ENCODE measurements at places on chromosomes 7 and 10.

- no peak for DNase-seq
Observed at GRCh38 chr10:51620131-51620530, 79.3 kb downstream of the CSTF2T start.

DNA sequence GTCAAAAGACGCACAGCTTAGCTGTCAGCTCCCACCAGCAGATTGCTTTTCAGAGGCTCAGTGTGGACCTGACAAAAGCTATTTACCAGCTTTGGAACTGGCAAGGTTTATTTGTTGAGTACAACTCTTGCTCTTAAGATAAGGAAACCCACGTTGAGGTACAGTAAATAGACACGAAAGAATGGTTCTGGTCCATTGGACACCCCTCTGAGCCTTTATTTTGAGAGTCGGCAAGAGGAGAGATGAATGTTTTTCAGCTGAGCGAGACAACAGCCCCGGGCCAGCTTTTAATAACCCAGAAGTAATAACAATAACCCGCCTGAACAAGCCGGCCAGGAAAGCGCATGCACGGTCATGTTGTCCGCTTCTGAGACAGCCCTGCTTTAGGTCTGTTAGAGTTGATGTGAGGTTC, 49.0 kb downstream of the WNT2 start:
- DNase-seq: no peak

DNA sequence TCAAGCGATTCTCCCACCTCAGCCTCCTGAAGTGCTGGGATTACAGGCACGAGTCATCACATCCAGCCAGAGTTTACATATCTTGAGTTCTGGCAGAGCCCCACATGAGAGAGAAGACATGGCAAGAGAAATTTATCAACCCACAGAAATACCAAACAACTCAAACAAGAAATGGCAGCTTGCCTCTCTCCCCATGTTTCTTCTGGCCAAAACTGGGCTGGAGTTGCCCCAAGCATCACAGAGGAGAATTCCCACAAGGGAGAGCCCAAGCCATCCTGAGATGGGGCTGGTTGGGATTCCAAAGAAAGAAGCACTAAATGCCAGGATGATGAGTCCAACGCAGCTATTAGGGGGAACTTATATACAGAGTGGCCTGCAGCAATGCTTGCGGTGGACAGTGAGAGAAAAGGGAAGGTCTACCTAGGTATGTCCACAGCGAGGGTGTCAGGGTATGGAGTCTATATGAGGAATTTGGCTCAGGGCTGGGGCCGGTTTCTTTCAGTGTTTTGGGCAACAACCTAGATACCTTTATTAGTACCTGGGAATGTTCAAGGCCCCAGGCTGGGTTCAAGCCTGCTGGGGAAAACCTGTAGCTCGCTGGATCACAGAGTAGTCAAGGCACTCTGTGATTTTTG, 14.5 kb upstream of the PAX4 start:
- no peak for DNase-seq

DNA sequence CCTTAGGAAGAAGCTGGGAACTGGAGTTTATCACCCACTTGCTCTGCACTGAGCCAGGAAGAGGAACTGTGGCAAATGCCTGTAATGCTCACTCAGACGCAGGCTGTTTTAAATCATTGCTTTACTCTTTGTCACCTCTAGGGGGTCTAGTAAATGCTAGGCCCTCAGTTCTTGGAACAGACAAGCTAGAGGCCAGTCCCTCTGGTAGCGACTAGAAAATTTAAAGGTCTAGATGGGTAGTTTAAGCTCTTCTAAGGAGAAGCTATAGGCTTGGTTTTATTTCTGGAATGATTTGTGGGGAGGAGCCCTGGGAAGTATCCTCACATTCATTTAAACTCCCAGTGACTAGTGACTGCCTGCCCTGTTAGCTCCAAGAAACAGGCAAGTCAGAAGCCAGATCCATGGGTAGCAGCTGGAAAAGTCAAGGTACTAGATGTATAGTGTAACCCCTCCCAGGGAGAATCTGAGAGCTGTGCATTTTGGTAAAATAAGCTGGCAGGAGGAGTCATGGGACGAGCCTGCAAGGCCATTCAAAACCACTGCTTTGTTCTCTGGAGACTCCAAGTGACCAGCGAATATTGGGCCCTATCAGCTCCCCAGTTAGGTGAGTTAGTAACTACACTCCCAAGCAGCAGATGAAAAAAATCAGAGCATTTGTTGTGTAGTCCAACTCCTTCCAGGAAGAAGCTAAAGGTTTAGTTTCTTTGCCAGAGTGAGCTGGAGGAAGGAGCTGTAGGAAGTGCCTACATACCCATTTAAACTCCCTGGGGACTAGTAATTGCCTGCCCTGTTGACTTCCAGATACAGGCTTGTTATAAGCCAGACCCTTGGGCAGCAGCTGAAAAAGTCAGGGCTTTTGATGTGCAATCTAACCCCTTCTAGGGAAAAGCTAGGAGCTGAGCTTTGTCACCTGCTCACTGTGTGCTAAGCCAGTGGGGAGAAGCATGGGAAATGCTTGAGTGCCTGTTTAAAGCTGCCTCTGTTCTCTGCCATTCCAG, 68.9 kb downstream of the DYNC1I1 start:
- DNase-seq: no peak

DNA sequence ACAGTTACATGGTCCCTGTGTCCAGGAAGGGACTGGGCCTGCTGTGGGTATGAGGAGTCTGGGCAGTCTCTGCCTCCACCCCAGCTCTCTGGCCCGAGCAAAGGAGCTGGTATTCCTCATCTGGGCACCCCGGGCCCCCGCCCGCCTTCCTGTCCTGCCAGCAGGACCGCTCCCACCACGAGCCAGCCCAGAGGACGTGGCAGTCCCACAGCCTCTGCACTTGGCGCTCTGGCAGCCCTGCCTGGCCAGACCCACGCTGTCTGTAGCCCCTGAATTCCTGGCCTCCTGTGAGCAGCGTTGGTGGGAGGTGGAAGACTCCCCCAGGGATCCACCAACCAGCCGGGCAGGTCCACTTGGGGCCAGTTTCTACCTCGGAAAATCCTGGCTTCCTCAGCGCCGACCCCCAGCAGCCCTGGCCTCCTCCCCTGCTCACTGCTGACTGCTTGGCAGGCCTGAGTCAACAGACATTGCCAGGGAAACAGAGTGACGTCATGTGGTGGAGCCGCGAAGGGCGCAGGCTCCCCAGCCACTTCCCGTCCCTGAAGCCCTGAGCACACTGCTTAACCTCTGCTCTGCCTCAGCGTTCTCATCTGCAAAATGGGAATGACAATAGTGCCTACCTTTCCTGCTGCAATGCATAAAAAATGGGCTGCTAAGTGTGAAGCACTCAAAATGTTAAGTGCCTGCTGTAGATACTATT, 21.6 kb upstream of the LIMK1 start:
- peak; percentile 75 for DNase-seq

- DNase-seq: no peak
Observed at GRCh38 chr7:38142736-38143135, 35.3 kb upstream of the STARD3NL start.

DNA sequence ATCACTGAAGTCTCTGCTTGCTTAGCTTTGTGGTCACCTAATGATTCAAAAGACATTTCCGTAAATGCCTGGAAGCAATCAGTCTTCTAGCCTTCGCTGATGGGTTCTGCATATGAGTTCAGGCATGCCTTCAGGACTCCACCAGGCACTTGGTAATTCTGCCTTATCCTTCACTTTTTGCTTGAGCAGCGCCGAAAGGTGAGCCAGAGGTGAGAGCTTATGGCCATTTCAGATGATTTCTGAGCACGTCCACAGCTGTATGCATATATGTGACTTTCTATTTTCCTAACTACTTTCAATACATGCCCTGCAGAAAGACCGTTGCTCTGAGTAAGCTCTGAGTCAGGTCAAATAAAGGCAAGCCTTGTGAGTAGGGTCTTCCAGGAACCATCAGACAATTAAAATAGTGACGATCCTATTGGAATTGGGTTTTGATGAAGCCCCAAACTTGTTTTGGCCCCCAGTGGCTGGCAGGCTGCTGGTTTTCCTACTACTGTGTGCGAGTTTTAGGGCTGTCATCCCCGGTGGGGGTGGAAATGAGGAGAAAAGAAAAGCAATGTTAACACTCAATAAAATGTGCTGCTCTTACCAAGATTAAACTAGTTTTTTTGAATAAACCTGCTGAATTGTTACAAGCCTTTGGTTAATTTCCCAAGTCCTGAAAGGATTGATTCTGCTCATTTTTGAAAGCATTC, 154.4 kb upstream of the AKR1E2 start:
- no peak for DNase-seq

- DNase-seq: no peak
Observed at GRCh38 chr10:47261121-47261520, 38.9 kb upstream of the GDF10 start.

GRCh38 chr7:151291206-151291605, 42.7 kb upstream of the SMARCD3 start:
- DNase-seq: no peak

GRCh38 chr7:29197916-29198315, 3.3 kb downstream of the CHN2 start:
- no peak for DNase-seq

DNA sequence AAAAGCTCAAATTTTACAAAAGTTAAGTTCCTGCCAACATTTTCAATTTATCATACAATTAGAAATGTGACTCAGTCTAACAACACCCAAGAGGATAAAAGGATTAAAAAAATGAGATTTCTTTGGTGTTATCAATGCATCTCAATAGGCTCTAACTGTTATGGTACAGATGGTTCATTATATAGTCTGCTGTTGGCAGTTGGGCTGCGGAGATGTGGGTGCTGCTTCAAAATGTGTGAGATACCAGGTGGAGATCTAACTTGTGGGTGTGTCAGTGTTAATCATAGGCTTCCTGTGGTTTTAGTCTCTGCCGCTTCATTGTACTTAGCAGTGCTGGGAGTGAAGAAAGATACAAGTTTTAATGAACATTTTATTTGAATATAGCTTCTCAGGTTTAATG, 231.2 kb downstream of the EXOC4 start:
- DNase-seq: peak; percentile 44

- peak; percentile 52 for DNase-seq
Observed at GRCh38 chr10:60901561-60902235, 42.3 kb downstream of the RHOBTB1 start.

- no peak for DNase-seq
Observed at GRCh38 chr10:27390681-27391080, 113.4 kb upstream of the RAB18 start.

- no peak for DNase-seq
Observed at GRCh38 chr7:910441-910861, 34.1 kb downstream of the GET4 start.

- DNase-seq: no peak
Observed at GRCh38 chr10:11154333-11154732, 136.7 kb downstream of the CELF2 start.

DNA sequence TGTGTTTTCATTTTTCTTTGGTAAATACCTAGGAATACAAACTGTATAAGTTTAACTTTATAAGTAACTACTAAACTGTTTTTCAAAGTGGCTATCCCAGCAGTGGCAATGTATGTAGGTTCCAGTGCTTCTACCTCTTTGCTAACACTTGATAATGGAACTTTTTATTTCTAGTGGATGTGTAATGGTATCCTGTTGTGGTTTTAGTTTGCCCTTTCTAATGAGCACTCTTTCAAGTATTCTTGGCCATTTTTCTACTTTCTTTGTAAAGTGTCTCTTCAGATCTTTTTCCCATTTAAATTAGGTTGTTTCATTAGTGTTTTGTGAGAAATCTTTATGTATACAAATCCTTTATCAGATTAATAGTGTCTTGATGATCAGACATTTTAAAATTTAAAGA, 4.6 kb downstream of the KIF20B start:
- no peak for DNase-seq

GRCh38 chr10:28977518-28977917, 300.2 kb downstream of the BAMBI start:
- no peak for DNase-seq

- no peak for DNase-seq
Observed at GRCh38 chr10:59805014-59805413, 51.8 kb upstream of the MRLN start.

- peak; percentile 23 for DNase-seq
Observed at GRCh38 chr7:81501220-81501619, 268.6 kb downstream of the HGF start.

DNA sequence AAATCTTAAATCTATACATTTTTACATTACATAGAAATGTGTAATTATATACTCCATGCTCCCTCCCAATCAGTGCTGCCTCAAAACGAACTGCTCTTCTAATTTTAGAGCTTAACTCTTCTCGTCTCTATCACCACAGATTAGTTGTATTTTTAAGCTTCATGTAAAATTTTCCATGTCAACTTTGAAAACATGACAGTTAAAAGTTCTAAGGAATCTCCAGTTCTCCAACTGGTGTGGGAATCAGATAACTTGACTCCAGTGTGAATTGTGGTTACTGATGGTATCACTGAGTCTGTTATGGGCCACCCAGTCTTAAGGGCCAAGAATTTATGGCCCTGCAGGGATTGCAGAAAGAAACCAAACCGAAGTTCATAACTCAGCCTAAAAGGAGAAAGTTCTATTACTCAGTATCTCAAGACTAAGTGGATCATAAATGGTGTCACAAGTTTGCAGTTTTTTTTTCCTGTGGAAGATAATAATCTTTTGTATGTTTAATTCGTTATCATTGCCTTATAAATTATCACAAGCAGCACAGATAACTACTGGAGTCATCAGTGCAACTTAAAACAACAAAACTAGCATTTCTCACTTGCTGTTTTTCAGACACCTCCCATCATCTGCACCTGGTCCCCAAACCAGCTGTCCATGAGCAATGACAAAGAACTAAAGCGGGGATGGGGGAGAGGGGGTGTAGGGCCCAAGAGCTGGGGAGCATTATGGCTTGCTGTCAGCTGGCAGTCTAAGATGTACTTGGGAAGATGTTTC, 31.5 kb upstream of the KMT2E start:
- DNase-seq: no peak

- DNase-seq: no peak
Observed at GRCh38 chr7:157514746-157515145, 177.9 kb downstream of the DNAJB6 start.

Measured in hippocampal formation (tissue), 2 donors.